Right ventricle myocardium inferior (tissue), 1 donor: ENCODE measurements at places on chromosomes 3 and 15. TPM values are rescaled to one million over a fixed set of nuclear protein-coding genes. Genes with fewer than 3 reads are reported as not detected.

Gene SCG5
- total RNA-seq, result not detected

Gene CCDC54
- not detected for total RNA-seq

Gene DCUN1D1
- 36.9 TPM for total RNA-seq

Gene CCDC39
- not detected for total RNA-seq

Gene TMEM266
- not detected for total RNA-seq

Gene SPCS1
- total RNA-seq, result 85.0 TPM

Gene TRIM42
- total RNA-seq, result not detected

Gene CTXN2
- total RNA-seq, result not detected

Gene LRTM1
- not detected for total RNA-seq

Gene C15orf62
- 0.24 TPM for total RNA-seq

Gene CPEB1
- 1.9 TPM for total RNA-seq

DNA sequence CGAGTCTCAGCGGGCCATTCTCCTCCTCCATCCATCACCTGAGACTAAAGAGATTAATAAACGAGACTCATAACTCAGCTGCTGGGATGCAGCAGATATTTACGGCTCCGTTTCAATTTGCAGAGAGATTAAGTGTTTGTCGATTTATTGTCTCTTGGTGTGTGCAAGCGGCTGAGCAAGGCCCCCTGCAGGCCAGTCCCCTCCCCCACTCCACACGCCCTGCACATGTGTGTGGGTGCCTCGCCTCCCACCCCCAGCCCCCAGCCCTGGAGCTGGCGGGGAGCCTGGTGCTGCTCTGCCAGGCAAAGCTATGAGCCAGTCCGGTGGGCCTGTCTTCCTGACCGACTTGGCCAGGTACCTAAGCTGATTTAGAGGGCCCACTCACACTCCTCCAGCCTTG lies 63.0 kb downstream of the CYP11A1 start:
- no peak for DNase-seq

DNA sequence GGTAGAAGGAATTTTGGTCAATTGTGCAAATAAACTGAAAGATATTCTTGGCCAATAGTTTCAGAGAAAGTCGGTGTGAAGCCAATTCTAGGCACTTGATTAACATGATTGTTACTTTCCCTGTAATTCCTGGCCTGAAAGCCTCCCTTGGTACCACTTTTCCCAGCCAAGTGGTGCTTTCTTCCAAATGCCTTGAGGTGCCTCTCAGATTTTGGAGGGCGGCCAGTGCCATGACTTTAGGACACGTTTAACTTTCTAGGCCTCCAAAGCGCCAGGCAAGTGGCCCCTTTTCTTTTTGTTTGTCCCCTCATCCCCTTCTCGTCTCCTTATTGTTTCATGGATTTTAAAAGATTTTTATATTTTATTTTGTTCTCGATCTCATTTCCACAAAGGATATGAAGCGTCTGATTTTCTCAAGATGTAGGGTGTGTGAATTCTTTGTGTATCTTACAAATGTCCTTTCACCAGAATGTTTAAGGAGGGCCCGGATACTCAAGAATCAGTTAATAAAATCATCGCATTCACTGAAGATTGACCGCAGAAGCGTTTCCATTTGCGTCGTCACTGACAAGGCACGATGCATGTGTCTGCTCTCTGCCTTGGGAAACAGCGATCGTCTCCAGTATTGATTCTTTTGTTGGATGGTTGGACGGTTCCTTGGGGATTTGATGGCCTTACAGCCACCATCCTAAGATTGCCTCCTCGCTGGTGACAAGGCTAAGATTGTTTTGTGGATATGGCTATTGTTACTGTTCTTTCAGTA lies 87.8 kb downstream of the ASB7 start:
- no peak for DNase-seq

- DNase-seq, result no peak
Measured at GRCh38 chr15:27865926-27866325, 233.2 kb downstream of the OCA2 start.

DNA sequence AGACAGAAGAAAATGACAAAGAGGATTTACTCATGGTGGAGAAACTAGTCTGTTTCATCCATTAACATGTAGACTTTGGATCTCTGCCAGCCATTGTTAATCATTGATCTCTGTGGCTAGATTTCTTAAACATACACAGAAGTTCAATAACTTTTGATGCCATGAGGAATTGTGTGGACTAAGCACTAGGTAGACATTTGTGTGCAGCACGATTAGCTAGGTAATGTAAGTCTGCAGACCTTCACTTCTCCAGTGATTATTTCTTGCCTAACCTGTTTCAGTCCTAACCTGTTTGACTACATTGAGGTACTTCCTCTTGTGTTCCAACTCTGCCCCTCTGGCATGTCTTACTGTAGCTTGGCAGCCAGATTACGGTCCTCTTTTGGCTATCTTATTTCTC lies 928.5 kb upstream of the ROBO1 start:
- DNase-seq, result no peak

DNA sequence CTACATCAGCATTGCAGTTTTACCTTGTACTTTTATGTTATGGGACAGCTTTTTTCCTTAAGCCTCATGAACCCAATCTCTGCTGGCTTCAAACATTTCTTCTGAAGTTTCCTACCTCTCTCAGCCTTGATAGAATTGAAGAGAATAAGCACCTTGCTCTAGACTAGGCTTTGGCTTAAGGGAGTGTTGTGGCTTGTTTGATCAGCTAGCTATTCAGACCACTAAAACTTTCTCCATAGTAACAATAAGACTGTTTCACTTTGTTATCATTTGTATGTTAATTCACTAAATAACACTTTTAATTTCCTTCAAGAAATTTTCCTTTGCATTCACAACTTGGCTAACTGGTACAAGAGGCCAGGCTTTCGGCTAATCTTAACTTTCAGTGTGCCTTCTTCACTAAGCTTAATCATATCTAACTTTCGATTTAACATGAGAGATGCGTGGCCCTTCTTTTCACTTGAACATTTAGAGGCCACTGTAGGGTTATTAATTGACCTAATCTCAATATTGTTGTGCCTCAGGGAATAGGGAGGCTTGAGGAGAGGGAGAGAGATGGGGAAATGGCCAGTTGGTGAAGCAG lies 8.1 kb upstream of the TIGIT start:
- DNase-seq, result no peak

DNA sequence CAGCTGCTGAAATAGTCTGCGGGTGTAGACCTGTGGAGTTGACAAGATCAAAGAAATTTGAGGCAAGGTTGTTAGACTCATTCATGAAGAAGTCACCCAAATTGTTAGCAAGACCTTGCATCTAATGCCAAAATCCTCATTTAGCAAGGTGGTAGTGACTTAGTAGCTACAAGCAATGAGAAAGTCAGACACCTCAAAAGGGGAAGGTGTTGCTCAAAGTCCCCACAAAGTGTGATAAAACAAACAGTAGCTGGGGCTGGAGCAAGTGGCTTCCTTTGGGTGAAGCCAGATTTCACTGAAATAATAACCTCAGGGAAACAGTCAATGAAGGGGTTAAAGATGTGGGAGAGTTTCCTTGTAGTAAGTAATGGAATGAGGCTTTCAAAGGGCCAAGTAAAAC lies 44.9 kb downstream of the CD86 start:
- no peak for DNase-seq

DNA sequence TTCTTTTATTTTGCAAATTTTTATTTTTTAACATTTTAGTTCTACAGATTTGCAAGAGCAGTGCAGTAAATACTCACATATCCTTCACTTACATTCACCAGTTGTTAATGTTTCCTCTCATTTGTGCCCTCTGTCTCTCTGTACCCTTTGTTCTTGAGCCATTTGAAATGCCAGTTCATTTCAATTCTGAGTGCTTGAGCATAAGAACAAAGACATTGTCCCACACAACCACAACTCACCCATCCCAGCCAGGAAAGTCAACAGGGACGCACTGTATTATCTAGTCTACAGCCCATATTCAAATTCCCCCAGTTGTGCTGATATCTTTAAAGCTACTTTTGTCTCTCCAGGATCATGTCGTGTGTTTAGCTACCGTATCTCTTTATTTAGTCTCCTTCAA lies 141.4 kb upstream of the SLC6A11 start:
- DNase-seq, result no peak

- DNase-seq, result no peak
Measured at GRCh38 chr3:110773413-110773954, 298.1 kb upstream of the NECTIN3 start.

- no peak for DNase-seq
Measured at GRCh38 chr15:80527961-80528360, 123.8 kb downstream of the ARNT2 start.

DNA sequence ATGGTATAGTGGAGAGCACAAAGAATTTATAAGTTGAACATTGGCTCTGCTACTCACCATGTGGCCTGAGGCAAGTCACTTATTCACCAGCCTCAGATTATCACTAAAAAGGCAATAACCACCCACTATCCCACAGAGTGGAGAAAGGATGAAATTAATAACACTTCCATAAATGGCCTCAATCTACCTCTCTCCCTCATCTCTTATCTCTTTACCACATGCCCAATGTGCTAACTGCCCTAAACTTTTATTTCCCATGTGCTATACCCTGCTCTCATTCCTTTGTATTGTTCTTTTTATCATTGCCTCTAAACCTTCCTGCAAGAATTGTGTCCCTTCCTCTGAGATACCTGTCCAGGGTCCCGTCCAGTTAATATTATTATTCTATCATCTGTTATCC lies 26.0 kb downstream of the SLC12A6 start:
- no peak for DNase-seq

DNA sequence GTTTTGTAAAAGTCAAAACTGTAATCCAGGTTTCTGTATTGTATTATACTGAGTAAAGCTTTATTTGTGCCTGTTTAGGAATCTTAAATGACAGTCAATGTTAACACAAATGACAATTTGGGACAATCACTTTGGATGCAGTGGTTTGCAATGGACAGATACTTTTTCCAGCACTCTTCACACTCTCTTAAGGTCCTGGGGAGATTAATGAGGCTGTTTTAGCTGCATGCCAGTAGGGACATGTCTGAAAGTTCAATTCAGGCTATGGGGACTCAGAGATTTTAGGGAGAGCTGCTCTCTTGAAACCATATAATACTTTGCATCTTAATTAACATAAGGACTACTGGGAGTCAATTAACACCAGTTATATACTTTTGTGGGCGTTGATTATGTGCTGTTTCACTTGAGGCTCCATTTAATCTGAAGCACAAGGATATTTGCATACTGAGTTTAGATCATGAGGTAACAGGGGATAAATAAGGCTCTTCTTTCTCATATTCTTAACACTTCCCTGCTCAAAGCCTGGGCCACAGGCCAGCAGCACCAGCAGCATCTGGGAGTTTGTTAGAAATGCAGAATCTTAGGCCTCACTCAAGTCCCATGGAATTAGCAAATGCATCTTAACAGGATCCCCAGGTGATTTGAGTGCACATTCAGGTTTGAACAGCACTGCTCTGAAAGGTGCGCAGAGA lies 972.8 kb downstream of the PLOD2 start:
- no peak for DNase-seq

DNA sequence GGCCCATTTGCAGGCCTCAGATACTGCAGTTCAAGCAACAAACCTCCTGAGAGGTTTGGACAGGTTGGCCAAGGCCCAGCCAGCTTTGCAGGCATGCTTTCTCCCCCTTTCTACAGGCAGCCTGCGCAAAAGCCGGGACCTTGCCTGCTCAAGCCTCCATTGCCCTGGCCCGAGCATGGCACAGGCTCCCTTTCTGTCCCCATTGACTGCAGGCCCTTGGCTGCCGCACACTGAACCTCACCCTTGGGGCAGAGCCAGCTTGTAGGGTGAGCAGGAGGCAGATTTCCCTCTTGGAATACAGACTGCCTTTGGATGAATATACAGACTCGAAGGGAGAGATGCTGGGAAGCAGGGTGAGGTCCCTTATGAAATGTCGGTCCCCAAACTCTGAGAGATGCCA lies 461.7 kb upstream of the PROK2 start:
- peak; percentile 73 for DNase-seq

GRCh38 chr15:92647467-92648163 lies 8.0 kb downstream of the FAM174B start:
- no peak for DNase-seq

DNA sequence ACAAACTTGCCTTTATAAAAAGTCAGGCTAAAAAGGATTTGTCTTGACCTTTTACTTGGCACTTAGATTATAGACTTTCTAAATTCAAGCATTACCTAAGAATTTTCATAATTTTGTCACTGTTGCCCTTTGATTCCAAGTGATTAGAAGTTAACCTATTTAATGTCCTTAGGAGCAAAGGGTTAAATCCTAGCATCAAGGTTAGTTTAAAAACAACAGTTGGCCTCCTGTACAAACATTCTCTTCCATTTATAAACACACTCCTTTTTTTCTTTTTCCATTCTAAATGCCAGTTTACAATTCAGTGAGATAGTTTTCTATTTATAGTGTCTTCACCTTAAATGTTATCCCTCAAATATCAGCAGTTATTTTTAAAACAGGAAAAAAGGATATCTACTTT lies 18.4 kb upstream of the SPPL2A start:
- no peak for DNase-seq

DNA sequence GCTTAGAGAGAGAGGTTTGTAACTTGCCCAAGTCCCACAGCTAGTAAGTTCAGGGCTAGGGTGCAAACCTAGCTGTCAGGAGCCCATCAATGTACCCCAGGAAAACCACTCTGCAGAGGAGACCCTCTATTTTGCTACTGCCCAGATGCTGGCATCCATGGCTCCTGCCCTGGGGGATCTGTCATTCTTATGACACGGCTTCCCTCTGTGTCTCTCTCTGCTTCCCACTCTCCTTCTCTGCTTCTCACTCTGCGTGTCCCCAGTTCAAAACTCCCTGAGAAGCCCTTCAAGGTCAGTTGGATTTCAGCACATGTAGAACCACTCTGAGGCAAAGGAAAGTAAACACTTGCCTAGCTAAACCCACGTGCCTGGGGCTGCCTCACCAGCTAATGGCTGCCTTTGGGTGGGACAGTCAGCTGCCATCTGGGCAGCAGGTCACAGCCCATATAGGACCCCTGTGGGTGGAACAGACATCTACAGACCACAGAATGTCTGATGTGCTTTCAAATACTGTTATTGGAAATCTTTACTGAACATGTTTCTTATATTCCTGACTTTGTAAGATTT lies 29.4 kb upstream of the SLCO2A1 start:
- DNase-seq, result no peak

- DNase-seq, result no peak
Measured at GRCh38 chr3:12886106-12886679, 44.8 kb upstream of the RPL32 start.

DNA sequence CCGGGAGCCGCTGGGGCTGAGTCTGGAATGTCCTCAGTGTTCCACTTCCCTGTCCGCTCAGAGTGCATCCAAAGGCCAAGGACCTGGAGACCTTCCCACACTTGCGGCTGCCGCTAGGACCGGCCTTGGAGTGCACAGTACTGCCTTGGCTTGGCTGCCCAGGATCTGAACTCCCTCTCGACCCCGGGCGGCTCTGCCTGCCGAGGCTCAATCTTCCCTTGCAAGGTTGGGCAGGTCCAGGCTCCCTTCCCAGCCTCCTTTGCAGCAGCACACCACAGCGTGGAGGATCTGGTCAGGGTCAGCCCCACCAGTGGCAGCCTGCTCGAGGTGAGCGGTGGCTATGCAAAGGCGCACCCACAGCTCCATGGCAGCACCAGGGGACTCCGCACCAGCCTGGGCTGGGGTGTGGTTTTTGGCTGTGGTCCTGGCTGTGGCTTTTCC lies 69.2 kb downstream of the PLXNA1 start:
- DNase-seq, result peak; percentile 90
